ENCODE measurements at places on chromosomes 2 and 18. TPM values are rescaled to one million over a fixed set of nuclear protein-coding genes. Genes with fewer than 3 reads are reported as not detected.

DNA sequence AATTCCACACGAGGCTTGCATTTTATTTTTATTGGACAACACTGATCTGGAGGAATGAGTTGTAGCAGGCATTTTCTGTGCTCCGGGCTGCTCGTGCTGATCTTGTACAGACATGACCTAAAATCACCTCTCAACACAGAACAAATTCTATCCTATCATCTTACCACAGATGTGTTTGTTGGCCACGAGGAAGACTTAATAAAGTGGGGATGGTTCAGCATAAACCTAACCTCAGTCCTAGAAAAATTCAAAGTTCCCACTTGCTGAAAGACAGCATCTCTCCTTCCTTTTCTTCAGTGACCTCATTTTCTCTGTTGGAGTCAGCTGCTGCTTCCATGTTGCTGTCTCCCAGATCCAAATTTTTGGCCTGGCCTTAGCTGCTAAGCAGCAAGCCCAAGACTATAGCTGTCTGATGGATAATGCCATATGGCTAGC, 45.3 kb downstream of the RBKS start:
- peaks cover 20% of the 10 kb centered on the region for H3K27me3 ChIP-seq
- no peaks in the 10 kb centered on the region for H3K36me3 ChIP-seq
- no peak overlapping the region for H3K4me3 ChIP-seq
- no peaks in the 10 kb centered on the region for H3K4me1 ChIP-seq
- no peak for DNase-seq

DNA sequence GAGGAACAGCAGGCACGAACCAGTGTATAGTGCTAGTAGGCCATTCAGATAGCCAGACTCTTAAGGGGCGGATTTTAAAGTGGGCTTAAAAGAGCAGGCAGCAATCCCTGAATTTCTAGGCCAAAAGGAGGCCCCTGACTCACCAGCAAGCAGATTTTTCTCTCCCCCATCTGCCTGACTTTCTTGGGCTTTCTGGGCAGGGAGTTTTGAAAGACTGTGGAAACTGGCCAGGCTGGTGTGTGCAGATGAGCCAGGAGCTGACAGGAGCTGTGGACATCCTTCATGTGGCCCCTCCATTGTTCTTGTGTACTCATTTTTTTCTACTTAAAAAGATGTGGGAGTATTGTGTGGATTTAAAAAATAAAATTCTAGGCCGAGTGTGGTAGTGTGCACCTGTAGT, 59.0 kb downstream of the GLI2 start:
- no peak overlapping the region for H3K27ac ChIP-seq
- H3K36me3 ChIP-seq = no peaks in the 10 kb centered on the region
- no peaks in the 10 kb centered on the region for H3K4me1 ChIP-seq
- H3K27me3 ChIP-seq = peaks cover 92% of the 10 kb centered on the region
- no peak for DNase-seq
- H3K4me3 ChIP-seq = no peak overlapping the region

- H3K27me3 ChIP-seq = peaks cover 6% of the 10 kb centered on the region
- H3K36me3 ChIP-seq = no peaks in the 10 kb centered on the region
- H3K4me1 ChIP-seq = no peaks in the 10 kb centered on the region
- no peak overlapping the region for H3K4me3 ChIP-seq
These were observed 24.4 kb upstream of the ITM2C start for GRCh38 chr2:230840301-230840700.

DNA sequence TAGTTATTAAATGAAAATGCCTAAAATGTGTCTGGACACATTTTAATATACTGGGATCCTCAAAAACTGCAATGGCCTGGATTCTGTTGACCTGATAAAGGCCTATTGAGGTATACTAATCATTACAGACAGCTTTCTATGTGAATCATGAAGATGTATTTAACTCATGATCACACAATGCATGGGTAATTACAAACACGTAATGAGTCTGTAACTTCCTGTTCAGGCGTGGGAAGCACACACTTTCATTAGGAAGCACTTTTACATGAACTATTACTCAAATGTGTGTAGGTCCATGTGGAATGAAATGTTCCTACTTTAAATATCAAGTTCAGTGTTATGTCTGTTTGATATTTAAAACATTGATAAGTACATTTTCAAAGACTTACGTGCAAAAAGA, 108.7 kb downstream of the NCKAP5 start:
- H3K4me3 ChIP-seq = no peak overlapping the region
- no peak overlapping the region for H3K27ac ChIP-seq
- no peak for DNase-seq
- no peaks in the 10 kb centered on the region for H3K36me3 ChIP-seq
- H3K4me1 ChIP-seq = no peaks in the 10 kb centered on the region

GRCh38 chr2:237196866-237197618, 111.4 kb downstream of the COPS8 start:
- no peak overlapping the region for H3K4me3 ChIP-seq
- H3K36me3 ChIP-seq = no peaks in the 10 kb centered on the region
- no peak overlapping the region for H3K27ac ChIP-seq
- H3K4me1 ChIP-seq = peaks cover 5% of the 10 kb centered on the region
- H3K27me3 ChIP-seq = no peaks in the 10 kb centered on the region
- no peak for DNase-seq

Gene SPATA3
- not detected for total RNA-seq

Gene NCKAP5
- not detected for total RNA-seq

Gene GKN1
- total RNA-seq = not detected

Gene SAG
- not detected for total RNA-seq
